IMR-90 (cell line): ENCODE measurements at places on chromosomes 4 and X.

- no peak for DNase-seq
Measured at GRCh38 chrX:11760958-11761357, 2.9 kb downstream of the MSL3 start.

- DNase-seq: no peak
Measured at GRCh38 chr4:112819729-112820128, 182.8 kb downstream of the LARP7 start.

- DNase-seq: peak; percentile 84
Measured at GRCh38 chr4:88765729-88766128, 68.1 kb upstream of the NAP1L5 start.

GRCh38 chrX:108511721-108512120 is 72.1 kb downstream of the COL4A5 start:
- DNase-seq: peak; percentile 4

GRCh38 chr4:93684571-93684970 is 144.0 kb upstream of the ATOH1 start:
- no peak for DNase-seq

DNA sequence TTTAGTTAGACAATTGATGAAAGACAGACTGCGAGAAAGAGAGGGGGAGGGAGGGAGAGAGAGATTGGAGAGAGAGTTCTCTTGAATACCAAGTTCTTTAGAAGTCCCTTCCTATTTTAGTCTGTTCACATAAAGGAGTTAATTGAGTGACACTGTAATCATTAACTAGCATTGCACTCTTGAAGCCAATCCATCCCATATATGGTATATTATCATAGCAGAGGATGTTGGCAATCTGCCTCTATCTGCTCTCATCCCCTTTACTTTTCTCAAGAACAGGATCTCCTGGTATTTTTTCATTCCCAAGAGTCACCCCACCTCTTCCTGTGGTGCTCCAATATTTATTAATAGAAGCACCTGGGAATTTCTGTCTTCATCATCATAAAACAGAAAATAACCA is 959.6 kb upstream of the NDST4 start:
- no peak for DNase-seq

GRCh38 chr4:33696586-33696985 is 2547.7 kb downstream of the ARAP2 start:
- DNase-seq: no peak

GRCh38 chr4:177483271-177483670 is 41.0 kb upstream of the AGA start:
- DNase-seq: peak; percentile 25

DNA sequence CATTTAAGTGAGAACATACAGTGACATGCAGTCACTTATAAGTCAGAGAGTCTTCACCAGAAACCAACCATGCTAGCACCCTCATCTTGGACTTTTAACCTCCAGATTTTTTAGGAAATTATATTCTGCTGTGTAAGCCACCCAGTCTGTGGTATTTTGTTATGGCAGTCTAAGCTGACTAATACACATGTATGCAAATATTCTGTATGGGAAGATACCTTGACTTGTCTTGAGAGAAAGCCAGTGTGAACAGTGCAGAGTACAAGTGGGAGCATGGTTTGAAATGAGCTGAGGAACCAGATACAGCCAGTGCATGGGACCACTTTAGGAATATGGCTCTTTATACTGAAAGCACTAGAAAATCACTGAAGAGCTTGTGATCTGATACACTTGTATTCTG is 110.4 kb upstream of the MAP9 start:
- no peak for DNase-seq

DNA sequence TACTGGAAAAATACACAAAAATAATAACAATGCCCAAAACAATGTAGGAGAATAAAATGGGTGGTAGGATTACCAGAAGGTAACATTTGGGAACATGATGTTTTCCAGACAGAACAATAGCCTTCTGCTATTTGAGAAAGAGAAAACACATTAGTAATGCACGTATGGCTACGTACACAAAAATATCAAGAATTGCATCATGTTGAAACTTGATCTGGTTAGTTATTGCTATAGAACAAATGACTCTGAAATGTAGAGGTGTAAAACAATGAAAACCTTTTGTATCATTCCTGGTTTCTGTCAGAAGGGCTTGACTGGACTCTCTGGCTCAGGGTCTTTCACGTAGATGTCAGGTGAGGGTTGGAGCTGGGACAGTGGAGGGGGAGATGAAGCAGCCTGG is 1040.0 kb downstream of the FAT4 start:
- no peak for DNase-seq

DNA sequence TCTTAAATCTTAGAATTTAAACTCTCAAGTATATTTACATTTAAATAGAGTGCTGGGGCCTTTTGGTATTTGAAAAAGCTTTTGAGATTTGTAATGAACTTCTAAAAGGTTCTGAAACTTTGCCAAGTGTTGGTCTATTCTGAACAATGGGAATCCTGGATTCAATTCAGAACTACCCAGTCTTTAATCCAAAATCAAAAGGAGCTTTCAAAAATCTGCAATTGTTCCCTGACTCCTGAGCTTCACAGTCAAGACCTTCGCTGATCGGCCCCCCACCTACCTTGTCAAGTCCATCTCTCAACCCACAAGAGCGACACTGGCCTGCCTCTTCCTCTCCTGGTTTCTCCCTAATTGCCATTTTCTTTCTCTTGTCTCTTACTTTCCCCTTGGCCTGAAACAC is 666.1 kb upstream of the BOD1L1 start:
- no peak for DNase-seq

- no peak for DNase-seq
Measured at GRCh38 chr4:6730603-6731317, 14.8 kb downstream of the BLOC1S4 start.

GRCh38 chr4:127623797-127624083 is 9.0 kb upstream of the INTU start:
- DNase-seq: peak; percentile 41

GRCh38 chrX:96383428-96383827 is 301.2 kb upstream of the DIAPH2 start:
- DNase-seq: no peak

DNA sequence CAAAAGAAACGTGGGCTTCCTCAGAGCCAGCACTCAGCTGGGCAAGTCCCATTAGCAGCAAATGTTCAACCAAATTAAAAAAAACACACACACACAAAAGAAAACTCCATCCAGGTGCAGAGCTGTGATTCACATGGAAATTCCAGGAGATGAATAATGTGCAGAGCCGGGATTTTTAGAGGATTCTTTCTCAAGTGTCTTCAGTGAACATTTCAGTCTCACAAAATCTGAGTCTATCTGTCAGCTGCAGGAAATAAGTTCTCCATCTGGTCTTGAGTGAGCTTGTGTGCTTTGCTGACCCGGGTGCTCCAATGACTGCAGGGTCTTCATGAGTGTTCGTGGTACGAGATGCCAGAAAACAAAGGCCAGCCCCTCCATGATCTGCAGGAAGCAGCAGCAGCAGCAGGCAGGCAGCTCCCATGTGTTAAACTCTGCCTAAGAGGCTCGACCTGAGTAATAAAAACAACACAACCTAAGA is 44.3 kb downstream of the RASGEF1B start:
- peak; percentile 34 for DNase-seq

GRCh38 chr4:119683518-119683917 is 54.9 kb upstream of the PDE5A start:
- peak; percentile 93 for DNase-seq

DNA sequence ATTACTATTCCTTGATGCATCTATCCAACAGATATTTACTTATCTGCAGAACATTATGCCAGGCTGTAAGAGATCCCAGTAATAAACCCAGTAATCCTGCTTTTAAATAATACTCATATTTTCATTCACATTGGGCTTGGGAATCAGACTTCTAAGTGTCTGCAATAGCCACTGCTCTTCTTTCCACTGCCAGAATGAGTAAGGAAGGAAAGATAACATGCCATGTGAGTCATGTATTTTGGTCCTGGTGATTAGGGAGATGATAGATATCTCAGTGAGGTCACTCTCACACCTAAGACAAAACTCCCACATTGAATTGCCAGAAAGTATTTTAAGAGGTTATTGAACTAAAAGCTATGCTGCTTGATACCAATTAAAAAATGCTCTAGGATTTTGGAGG is 13.9 kb upstream of the HEPH start:
- peak; percentile 7 for DNase-seq
